ENCODE measurements at places on chromosomes 5 and 9.

DNA sequence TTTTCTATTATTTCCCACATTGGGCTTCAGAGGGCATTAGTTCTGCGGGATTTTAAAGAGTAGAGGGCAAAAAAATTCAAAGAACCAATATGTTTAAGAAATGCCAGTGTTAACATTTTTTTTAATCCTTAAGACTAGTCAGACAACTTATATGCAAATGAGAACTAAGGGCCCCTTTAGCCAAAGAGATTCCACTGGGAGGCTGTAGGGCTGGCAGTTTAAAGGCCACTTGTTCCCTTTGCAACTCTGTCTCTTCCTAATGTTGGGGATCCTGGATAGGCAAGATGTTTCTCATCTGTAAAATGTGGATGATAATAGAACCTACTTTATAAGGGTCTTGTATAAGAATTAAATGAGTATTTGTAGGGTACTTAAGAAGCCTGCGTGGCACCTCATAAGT, 1395.9 kb downstream of the PTPRD start:
- no peak for DNase-seq

DNA sequence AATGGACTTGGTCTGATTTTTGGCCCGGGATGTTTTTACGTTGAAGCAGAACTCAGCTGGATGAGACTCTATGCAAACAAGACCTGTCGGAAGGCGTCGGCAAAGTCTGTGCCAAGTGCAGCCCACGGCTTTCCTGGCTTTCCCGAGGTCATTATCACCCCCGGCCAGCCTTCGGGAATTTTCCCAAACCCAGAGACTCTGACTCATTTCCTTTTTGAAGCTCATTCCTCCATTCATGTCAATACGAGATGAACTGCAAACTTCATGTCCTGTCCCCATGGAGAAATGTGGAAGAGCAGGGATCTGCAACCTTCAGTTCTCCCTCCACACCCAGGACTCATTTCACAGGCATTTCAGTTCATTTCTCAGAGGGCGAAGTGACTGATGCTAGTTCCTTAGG, 95.3 kb downstream of the IRX2 start:
- no peak for DNase-seq

- DNase-seq: no peak
Observed at GRCh38 chr5:59130431-59130830, 547.6 kb downstream of the RAB3C start.

GRCh38 chr9:111350556-111350955, 20.5 kb upstream of the OR2K2 start:
- no peak for DNase-seq

- DNase-seq: peak; percentile 72
Observed at GRCh38 chr5:137622850-137623249, 113.0 kb downstream of the KLHL3 start.

DNA sequence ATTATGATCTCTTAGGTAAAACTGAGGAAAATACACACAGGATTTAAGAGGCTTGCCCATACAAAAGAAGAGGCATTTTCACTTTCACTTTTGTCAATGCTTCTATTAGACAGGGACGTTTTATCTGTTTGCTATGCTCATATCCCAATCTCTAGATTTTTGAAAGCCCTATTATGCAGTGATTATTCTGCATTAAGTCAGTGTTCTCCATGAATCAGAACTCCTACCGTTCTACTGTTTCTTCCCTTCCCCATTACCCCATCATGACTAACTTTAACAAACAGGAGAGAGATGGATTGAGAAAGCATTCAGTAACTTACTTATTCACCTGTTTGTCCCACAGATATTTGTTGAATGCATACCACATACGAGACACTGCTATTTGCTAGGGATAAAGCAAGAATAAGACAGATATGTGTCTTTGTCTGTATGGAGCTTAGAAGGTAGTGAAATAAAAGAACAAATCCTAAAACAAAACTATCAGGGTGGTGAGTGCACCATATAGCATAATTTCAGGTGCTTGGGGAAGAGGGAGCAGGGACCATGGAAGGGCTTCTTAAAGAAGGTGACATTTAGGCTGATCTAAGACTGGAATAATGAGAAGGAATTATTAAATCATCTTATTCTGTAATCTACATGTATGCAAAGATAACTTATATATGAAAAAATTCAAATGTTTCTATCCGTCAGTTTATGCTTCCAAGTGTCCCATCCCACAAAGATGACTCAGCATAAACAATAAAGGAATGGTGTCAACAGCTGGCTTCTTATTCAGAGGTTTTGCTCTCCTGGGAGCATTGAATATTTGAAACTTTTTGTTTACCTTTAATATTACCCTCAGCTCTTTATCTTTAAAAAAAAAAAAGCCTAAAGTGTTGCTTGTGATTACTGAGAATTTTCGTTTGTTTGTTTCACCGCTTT, 328.1 kb downstream of the HINT1 start:
- no peak for DNase-seq

GRCh38 chr5:66826263-66826662, 230.1 kb downstream of the MAST4 start:
- DNase-seq: no peak

GRCh38 chr5:149240354-149240998, 31.2 kb upstream of the AFAP1L1 start:
- DNase-seq: peak; percentile 31

- no peak for DNase-seq
Observed at GRCh38 chr5:147072622-147073021, 162.2 kb upstream of the STK32A start.

DNA sequence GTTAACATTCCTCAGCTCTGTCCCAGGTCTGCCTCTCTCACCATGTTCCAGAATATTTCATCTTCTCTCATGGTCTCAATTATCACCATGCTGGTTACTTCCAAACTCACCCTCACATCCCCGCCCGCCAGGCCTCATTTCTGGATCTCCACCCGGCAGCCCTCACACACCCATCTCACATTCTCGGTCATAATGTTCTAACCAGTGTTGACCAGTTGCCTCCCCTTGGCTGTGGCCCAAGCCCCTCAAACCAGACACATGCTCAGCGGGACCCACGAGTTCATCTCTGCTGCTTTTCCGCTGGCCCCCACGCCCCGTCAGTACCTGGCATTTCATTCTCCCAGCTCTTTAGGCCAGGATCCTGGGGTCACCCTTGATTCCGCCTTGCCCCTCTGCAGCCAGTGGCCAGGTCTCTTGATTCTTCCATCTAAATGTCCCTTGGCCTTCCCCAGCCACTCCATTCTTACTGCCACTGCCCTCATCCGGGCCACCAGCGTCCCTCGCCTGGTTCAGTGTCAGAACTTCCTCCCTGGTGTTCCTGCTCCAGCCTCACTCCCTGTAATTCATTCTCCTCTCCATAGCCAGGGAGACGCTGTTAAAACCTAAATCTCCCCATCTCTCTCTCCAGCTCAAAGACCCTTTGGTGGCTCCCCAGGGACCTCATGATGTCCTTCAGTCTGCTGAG, 141.7 kb downstream of the MVB12B start:
- DNase-seq: no peak

DNA sequence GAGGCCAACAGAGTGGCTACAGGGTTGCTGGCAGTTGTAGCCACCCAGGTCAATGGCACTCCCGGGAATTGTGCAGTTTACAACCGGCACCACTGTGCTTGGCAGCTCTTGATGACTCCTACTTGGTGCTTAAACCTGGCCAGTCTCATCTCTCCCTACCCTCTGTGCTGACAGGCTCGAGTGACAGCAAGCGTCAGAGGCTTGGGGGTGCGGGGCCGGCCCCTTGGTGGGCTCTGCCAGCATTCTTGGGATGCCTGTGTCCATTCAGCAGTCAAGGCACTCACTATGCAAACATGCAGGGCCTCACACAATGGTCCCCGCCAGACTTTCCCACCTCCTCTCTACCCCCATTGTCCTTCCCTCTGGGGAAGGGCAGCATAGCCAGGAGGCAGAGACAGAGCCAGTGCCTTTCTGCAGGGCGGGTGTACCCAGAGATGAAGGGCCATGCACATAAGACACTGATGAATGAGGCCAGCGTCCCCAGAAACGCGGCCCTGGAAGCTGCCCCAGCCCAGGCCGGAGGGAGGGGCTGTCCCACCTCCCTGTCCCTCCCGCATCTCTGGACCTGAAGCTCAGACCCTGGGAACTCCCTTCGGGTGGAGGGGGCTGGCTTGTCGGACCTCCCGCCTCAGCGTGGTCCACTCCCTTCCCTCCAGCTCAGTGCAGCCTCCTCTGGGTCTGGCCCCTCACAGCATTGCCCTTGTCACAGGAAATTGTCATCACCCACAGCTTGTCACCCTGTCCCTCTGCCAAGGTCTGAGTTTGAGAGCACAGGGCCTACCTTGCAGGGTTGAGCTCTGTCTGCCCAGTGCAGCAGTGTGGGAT, 26.4 kb upstream of the NOTCH1 start:
- DNase-seq: no peak

DNA sequence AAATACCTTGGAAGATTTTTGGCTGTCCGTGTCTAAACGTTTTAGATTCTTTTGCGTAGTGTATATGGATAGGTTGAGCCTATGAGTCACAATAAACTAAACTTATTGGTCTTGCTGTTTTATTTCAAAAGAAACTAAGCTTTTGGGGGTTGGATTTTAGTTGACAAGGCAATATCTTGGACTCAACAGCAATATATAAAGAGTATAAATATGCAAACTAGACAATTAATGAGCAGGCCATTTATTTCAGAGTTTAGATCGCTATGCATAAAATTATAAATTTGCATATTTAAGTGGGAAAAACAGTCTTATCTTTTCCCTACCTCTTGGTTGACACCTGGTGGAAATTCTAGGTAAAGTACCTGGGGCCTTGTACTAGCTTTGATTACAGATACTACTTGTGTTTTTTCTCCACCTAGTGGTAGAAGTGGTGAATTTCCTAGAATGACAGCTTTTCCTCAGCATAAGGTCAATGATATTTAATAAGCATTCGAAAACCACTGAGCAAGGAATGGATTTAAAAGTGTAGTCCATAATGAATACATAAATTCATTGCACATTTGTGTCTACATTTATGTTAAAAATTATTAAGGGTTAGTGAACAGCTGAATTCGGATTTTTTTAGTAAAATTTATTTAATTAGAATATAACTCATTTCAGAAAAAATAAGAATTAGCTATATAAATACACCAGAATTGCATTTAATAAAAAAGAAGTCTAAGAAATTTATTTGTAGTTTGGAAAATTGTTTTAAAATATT, 1.7 kb upstream of the ARRDC3 start:
- DNase-seq: peak; percentile 92
